ENCODE measurements at places on chromosomes 13 and 19. TPM values are rescaled to one million over a fixed set of nuclear protein-coding genes. Genes with fewer than 3 reads are reported as not detected.

Gene TNFSF13B
- not detected for total RNA-seq

- no peak for DNase-seq
- no peaks in the 10 kb centered on the region for H3K36me3 ChIP-seq
- H3K27me3 ChIP-seq: no peaks in the 10 kb centered on the region
- H3K27ac ChIP-seq: no peak overlapping the region
- no peak overlapping the region for H3K4me3 ChIP-seq
- no peaks in the 10 kb centered on the region for H3K4me1 ChIP-seq
These were observed 10.5 kb upstream of the NBEA start for GRCh38 chr13:34931572-34931971.

Gene B3GNT3
- total RNA-seq: 175 TPM

DNA sequence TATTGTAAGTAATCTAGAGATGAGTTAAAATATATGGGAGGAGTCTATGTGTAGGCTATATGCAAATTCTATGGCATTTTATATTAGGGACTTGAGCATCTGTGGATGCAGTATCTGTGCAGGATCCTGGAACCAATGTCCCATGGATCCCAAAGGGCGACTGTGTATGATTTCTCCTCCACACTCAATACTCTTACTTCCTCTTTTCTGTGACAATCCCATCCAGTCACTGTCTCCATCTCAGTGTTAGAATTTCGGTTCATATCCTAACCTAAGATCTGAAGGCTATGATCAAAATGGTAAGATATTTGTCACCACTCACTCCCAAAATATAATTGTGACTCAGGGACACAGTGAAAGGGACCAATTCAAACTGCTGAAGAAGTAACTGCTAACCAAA is 15.1 kb upstream of the ZNF599 start:
- no peaks in the 10 kb centered on the region for H3K4me1 ChIP-seq
- DNase-seq: no peak
- H3K4me3 ChIP-seq: no peak overlapping the region

DNA sequence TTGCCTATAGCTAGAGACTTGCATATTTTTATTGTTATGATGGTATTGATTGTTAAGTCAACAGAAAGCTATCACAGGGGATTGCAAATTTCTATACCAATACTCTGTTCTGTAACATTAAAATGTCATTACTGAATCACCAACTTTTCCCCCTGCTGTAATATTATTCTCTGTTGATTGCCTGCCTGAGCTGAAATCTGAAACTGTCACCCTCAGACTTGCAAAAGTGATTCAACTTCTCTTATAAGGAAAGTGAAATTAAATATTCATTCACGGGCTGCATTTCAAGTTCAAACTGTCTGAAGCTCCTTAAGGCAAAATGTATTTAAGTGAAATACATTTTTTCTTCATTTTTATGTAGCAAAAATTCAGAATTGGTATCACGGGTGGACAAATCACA is 723.2 kb downstream of the PCDH9 start:
- no peaks in the 10 kb centered on the region for H3K36me3 ChIP-seq
- H3K27ac ChIP-seq: no peak overlapping the region
- H3K4me3 ChIP-seq: no peak overlapping the region
- no peaks in the 10 kb centered on the region for H3K27me3 ChIP-seq

- H3K4me3 ChIP-seq: no peak overlapping the region
- H3K27me3 ChIP-seq: no peaks in the 10 kb centered on the region
- no peaks in the 10 kb centered on the region for H3K4me1 ChIP-seq
These were observed 648.3 kb upstream of the SPRY2 start for GRCh38 chr13:80989241-80989640.

DNA sequence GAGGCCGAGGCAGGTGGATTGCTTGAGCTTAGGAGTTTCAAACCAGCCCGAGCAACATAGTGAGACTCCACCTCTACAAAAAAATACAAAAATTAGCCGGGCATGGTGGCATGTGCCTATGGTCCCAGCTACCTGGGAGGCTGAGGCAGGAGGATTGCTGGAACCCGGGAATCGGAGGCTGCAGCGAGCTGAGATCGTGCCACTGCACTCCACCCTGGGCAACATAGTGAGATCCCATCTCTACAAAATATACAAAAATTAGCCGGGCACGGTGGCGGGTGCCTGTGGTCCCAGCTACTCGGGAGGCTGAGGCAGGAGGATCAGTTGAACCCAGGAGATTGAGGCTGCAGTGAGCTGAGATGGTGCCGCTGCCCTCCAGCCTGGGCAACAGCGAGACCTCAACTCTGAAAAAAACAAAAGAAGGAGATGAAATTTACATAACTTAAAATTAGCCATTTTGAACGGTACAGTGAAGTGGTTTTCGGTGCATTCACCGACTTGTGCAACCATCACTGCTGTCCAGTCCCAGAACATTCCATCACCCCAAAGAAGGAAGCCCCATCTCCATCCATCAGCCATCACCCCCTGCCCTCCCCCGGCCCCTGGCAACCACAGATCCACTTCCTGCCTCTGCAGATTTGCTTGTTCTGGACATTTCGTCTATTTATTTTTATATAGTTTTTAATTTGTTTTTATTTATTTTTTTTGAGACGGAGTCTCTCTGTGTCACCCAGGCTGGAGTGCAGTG is 1.6 kb upstream of the AZU1 start:
- no peak overlapping the region for H3K27ac ChIP-seq
- peaks cover 16% of the 10 kb centered on the region for H3K4me1 ChIP-seq
- no peaks in the 10 kb centered on the region for H3K36me3 ChIP-seq
- no peak for DNase-seq

GRCh38 chr13:19152403-19152802 is 29.2 kb downstream of the TUBA3C start:
- no peak overlapping the region for H3K4me3 ChIP-seq
- H3K4me1 ChIP-seq: no peaks in the 10 kb centered on the region
- DNase-seq: no peak
- H3K36me3 ChIP-seq: no peaks in the 10 kb centered on the region

DNA sequence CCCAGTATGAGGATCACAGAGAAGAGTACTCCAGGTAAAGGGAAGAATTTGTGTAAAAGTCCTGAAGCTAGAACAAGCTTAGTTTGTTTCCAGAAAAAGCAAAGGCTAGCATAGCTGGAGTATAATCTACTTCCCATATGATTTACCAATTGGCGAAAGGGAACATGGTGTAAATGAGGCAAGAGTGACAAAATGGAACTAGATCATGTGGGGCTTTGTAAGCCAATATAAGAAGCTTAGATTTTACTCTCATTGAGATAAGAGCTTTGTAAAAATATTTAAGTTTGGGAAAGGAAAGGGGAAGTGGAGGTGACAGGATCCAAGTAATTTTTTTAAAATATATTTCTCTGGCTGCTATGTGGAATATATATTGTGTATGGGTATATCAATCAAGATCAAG is 234.9 kb downstream of the KCTD12 start:
- H3K27me3 ChIP-seq: no peaks in the 10 kb centered on the region
- H3K36me3 ChIP-seq: no peaks in the 10 kb centered on the region
- DNase-seq: no peak

GRCh38 chr19:27679399-27679798 is 1533.6 kb downstream of the UQCRFS1 start:
- H3K4me1 ChIP-seq: no peaks in the 10 kb centered on the region
- no peaks in the 10 kb centered on the region for H3K36me3 ChIP-seq
- H3K4me3 ChIP-seq: no peak overlapping the region
- DNase-seq: no peak

- H3K4me1 ChIP-seq: no peaks in the 10 kb centered on the region
- H3K4me3 ChIP-seq: no peak overlapping the region
- H3K36me3 ChIP-seq: no peaks in the 10 kb centered on the region
- no peak overlapping the region for H3K27ac ChIP-seq
- no peak for DNase-seq
These were observed 484.6 kb downstream of the OLFM4 start for GRCh38 chr13:53513226-53513625.

GRCh38 chr13:42478531-42479156 is 95.3 kb upstream of the TNFSF11 start:
- DNase-seq: no peak
- no peaks in the 10 kb centered on the region for H3K4me1 ChIP-seq
- no peaks in the 10 kb centered on the region for H3K27me3 ChIP-seq
- H3K4me3 ChIP-seq: no peak overlapping the region

Gene ZNF729
- total RNA-seq: not detected

- H3K4me3 ChIP-seq: no peak overlapping the region
- H3K4me1 ChIP-seq: peaks cover 7% of the 10 kb centered on the region
- DNase-seq: no peak
- no peaks in the 10 kb centered on the region for H3K36me3 ChIP-seq
- H3K27me3 ChIP-seq: no peaks in the 10 kb centered on the region
- H3K27ac ChIP-seq: no peak overlapping the region
These were observed 44.3 kb upstream of the SLC15A1 start for GRCh38 chr13:98796798-98797197.

Gene NPAS1
- total RNA-seq: not detected

Gene ZNF230
- 3.4 TPM for total RNA-seq

Gene PROZ
- not detected for total RNA-seq

DNA sequence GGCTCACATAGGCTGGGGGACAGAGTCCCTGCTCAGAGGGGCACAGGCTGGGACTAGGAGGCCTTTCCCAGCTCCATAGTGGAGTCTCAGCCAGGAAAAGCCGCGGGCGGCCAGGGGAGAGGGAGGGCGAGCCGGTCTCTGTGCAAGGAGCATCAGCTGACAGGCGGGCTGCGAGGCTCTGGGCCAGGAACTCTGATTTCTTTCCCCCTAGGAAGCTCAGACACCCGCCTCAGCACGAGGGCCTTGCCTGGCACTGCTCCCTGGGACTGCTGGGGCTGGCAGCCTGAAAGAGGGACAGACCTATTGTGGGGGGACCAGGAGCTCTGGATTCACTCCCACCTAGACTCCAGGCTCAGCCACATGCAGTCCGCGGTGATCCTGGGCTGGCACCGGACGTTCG is 2.2 kb upstream of the PLK5 start:
- H3K4me1 ChIP-seq: peaks cover 5% of the 10 kb centered on the region
- no peak for DNase-seq
- H3K36me3 ChIP-seq: no peaks in the 10 kb centered on the region
- no peak overlapping the region for H3K4me3 ChIP-seq
- H3K27me3 ChIP-seq: peaks cover 64% of the 10 kb centered on the region

Gene SBK3
- total RNA-seq: not detected

DNA sequence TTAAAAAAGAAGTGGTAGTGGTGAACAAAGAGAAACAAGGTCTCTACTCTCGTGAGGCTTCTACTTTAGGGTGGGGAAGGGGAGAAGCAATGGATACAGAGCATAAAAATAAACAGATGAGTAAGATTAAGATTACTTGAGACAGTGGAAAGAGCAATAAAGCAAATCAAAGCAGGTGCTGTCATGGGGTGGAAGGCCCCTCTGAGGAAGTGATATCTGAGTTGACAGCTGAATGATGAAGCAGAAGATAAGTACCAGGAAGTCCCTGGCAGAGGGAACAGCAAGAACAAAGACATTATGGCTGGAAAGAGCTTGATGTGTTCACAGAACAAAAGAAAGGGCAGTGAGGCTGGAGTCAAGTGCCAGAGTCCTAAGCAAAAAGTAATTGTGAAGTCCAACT is 221.8 kb downstream of the ENOX1 start:
- H3K36me3 ChIP-seq: no peaks in the 10 kb centered on the region
- H3K27ac ChIP-seq: no peak overlapping the region

Gene ZNF223
- 8.5 TPM for total RNA-seq

DNA sequence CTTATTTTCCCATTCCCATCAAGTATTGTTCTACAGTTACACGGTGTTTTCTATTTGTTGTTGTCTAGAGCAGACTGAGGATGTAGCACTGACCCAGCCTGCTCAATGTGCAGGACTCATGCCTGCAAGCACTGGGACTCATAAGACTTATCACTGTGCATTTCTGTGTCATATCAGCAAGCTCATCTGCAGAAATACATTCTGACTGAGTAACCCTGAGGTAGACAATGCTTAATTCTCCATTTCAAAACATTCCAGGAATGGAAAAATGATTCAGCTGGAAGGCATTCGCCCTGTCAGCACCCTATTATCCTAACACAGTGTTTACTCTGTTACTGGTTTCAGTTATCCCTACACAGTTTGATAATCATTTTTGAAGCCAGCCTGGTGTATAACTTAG is 2506.4 kb downstream of the PCDH9 start:
- no peak overlapping the region for H3K4me3 ChIP-seq
- H3K36me3 ChIP-seq: no peaks in the 10 kb centered on the region

- no peaks in the 10 kb centered on the region for H3K36me3 ChIP-seq
- no peak overlapping the region for H3K4me3 ChIP-seq
- H3K4me1 ChIP-seq: peaks cover under 1% of the 10 kb centered on the region
These were observed 2.6 kb downstream of the NAPSA start for GRCh38 chr19:50362656-50363424.

Gene S1PR2
- total RNA-seq: 3.3 TPM

Gene ZNF763
- total RNA-seq: 10.7 TPM

Gene SLC17A7
- 1.1 TPM for total RNA-seq

Gene ZFR2
- total RNA-seq: not detected

DNA sequence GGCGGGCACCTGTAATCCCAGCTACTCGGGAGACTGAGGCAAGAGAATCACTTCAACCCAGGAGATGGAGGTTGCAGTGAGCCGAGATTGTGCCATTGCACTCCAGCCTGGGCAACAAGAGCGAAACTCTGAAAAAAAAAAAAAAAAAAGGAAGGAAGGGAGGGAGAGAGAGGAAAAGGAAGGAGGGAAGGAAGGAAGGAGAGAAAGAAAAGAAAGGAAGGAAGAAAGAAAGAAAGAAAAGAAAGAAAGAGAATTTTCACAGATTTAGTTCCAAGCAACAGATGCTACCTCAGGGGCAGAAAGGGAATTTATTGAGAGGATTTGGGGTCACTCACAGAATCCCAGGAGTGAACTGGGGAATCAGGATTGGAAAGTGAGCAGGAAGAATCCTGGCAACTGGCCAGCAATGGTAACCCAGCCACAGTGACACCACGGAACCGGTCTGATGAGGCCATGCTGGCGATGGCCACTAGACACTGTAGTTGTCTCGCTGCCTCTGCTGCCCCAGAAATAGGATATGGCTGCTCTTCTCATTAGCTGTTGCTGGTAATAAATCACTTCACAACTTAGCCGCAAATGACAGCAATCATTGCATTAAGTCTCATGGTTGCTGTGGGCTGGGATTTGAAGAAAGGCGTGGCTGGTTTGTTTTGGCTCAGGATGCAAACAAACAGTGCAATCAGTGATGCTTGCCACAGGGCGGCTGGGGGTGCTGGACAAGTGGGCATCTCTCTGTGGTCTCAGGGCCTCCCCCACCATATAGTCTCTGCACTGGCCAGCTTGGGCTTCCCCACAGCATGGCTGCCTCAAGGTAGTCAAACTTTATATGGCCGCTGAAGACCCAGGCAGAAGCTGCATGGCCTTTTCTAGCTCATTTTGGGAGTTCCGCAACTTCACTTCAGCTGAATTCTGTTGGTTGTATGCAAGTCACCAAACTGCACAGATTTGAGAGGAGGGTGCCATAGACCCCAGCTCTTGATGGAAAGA is 5.2 kb upstream of the BCAM start:
- H3K27me3 ChIP-seq: no peaks in the 10 kb centered on the region
- H3K27ac ChIP-seq: no peak overlapping the region
- no peak for DNase-seq
- H3K4me1 ChIP-seq: peaks cover 8% of the 10 kb centered on the region
- no peak overlapping the region for H3K4me3 ChIP-seq

Gene KLK14
- total RNA-seq: not detected

GRCh38 chr19:47494211-47494547 is 10.2 kb upstream of the KPTN start:
- no peak for DNase-seq
- no peaks in the 10 kb centered on the region for H3K36me3 ChIP-seq
- H3K27ac ChIP-seq: no peak overlapping the region
- no peaks in the 10 kb centered on the region for H3K4me1 ChIP-seq
- no peak overlapping the region for H3K4me3 ChIP-seq
